GM18507 (cell line): ENCODE measurements at places on chromosomes 16 and 17.

DNA sequence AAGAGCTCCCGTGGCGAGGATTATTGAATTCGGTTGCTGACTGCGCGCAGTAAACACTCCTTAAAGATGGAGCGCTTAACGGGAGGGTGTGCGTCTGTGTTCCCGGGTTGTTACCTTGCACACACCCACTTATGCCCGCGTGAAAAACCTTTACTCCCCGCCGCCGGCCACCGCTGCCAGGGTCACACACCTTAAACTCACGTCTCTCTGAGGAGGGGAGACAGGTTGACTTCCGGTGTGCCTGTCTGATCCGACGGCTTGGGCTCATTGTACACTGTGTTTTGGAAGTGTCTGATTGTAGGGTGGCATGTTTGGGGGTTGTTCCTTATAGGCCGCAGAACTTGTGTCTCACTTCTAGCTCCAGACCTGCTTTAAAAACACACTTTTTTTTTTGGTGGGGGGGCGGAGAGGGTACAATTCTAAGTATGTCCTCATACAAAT is 66.8 kb downstream of the KPNA2 start:
- no peak for DNase-seq

DNA sequence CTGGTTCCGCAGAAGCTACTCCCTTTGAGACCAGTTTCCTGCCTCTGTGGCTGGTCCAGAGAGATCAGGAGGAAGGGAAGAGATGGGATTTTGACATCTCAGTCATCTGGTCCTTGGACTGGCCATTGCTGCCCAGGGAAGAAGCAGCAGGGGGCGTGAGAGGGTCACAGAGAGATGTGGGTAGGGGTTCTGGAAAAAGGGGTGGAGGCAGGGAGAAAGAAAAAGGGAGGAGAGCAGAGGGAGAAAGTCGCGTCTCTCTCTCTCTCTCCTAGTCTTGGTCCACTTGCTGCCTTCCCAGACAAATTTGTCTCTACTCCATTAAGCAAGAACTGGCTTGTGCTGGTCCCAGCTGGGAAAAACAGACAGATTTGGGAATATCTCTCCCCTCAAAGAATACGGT is 4.4 kb downstream of the SHBG start:
- DNase-seq = no peak

DNA sequence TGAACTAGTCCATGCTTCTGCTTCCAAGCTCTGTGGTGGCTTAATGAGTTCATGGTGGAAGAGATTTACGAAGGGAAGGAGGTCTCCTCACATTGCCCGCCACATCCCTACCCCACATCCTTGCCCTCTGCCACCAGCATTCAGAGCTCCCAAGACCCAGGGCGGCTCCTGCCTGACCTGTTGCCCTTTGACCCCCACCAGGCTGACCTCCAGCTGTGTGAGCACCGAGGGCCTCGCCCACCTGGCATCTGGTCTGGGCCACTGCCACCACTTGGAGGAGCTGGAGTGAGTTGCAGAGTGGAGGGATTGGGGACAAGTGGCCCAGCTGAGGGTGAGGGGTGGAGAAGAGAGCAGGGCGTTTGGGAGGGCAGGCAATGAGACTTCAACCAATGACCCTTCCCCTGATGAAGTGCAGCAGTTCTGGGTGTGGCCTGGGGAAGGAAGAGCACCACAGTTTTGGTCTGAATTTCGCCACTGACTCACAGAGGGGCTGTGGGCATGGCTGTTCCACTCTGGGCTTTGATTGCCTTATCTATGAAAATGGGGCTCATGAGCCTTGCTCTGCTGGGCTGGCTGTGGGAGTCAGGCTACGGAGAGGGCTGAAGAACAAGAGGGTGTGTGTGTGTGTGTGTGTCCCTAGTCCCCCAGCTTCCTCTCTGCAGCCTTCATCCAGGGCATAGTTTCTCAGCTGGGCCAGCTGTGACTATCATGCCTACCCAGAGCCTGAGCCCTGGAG is 22.6 kb upstream of the CPNE2 start:
- no peak for DNase-seq

DNA sequence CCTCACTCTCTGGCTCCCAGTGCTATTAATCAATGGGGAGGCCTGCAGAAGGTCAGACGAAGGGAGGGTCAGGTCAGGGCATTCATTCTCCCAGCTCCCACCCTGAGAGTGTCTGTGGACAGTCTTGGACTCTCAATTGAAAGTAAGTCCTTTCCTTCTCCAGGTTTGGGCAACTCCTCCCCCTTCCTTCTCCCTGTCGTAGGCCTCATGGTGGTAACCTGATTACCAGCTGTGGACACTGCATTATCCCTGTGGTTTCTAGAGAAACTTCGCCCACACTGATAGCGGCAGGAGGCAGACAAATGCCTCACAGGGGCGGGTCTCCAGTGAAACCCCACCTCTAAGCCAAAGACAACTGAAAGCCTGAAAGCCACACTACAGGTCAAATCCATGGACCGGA is 57.7 kb upstream of the SLC25A19 start:
- no peak for DNase-seq

GRCh38 chr17:66960613-66961012 is 3.9 kb upstream of the CACNG4 start:
- no peak for DNase-seq

- DNase-seq = no peak
Observed at GRCh38 chr16:10561425-10561824, 19.0 kb downstream of the EMP2 start.

GRCh38 chr16:78538919-78539318 is 439.5 kb downstream of the WWOX start:
- DNase-seq = no peak

GRCh38 chr17:6701719-6702118 is 11.4 kb downstream of the SLC13A5 start:
- no peak for DNase-seq

GRCh38 chr16:64659866-64660265 is 462.0 kb downstream of the CDH11 start:
- DNase-seq = no peak

DNA sequence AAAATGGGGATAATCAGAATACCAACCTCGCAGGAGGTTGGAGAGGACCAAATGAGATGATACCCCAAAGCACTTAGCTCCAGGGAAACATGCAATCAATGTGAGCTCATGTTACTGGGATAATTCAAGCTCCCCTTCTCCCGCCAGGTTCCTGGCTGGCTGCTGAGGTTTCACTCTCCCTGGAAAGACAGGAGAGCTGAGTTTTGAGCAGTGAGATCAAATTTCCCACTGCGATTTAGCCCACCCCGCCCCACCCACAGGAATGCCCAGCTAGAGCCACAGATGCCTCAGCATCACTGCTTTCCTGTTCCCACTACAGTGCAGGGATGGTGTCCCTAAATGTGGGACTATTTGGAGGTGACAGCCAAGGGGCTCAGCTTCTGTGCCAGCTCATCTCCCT is 56.7 kb downstream of the ZNF423 start:
- no peak for DNase-seq

DNA sequence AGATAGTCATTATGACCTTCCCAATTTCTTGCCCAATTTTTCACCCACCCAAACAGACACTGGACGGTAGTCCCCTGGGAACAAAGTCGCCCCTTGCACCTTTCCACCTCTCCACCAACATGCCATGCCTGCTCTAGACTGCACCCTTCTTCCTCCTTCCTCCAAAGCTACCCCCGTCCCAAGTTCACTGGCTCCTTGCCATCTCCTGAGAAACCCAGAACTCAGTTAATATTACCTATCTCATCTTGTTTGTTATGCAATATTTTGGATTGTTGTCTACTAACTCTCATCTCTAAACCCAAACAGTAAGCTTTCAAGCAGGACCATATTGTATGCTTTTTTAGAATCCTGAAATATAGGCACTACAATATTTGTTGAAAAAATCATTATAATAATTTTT is 63.3 kb downstream of the USP31 start:
- DNase-seq = no peak

GRCh38 chr16:66359012-66359411 is 7.5 kb upstream of the CDH5 start:
- DNase-seq = no peak

DNA sequence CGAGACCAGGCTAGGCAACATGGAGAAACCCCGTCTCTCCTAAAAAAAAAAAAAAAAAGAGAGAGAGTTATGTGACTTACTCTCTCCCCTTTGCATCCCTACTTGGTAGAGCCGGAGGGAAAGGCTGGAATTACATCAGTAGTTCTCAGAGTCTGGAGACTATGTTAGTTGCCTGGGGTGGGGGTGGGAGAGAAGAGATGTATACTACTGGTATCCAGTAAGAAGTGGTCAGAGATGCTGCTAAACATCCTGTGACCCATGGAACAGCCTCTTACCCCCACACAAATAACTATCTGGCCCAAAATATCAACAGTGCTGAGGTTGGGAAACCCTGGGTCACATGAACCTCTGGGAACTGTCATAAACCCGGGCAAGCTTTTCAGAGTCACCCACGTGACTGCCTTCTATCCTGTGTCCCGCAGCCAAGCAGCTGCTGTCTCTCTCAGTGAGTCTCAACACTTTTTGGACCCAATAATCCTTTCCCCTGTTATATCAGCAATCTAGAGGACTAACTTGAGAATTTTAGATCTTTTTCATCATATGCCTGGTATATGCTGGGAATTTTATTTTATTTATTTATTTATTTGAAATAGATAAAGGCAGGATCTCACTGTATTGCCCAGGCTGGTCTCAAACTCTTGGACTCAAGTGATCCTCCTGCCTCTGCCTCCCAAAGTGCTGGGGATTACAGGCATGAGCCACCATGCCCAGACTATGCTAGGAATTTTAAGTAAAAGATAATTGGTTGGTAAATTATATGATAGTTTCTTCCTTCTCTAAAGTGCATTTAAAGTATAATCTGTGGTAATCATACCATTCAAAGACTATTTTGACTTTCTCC is 8.7 kb downstream of the EIF1 start:
- DNase-seq = no peak

GRCh38 chr17:40582328-40582901 is 17.1 kb upstream of the CCR7 start:
- DNase-seq = no peak

GRCh38 chr16:19542138-19542821 is 13.2 kb upstream of the VPS35L start:
- DNase-seq = no peak

- no peak for DNase-seq
Observed at GRCh38 chr17:82198092-82198491, 14.6 kb downstream of the CCDC57 start.

- DNase-seq = no peak
Observed at GRCh38 chr17:35568561-35568960, 7.9 kb upstream of the SLFN14 start.

DNA sequence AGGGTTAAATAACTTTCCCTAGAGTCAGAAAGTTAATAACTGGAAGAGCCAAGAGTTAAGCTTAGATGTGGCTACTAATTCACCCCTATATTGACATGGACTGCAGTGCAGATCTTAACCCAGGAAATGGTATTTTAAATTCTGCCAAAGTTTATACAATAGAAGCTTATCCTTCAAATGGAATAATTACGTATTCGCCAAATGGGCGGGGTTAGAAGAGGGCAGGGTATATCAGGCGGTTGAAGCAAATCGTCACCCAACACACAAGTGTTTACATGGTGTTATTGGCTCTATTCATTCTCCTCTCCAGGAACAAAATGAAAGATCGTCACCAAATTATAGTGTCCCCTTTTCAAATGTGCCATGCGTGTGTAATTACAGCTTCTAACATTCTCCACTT is 182.7 kb downstream of the PRKCB start:
- DNase-seq = no peak

GRCh38 chr16:4350365-4350786 is 745 bp downstream of the PAM16 start:
- DNase-seq = no peak

DNA sequence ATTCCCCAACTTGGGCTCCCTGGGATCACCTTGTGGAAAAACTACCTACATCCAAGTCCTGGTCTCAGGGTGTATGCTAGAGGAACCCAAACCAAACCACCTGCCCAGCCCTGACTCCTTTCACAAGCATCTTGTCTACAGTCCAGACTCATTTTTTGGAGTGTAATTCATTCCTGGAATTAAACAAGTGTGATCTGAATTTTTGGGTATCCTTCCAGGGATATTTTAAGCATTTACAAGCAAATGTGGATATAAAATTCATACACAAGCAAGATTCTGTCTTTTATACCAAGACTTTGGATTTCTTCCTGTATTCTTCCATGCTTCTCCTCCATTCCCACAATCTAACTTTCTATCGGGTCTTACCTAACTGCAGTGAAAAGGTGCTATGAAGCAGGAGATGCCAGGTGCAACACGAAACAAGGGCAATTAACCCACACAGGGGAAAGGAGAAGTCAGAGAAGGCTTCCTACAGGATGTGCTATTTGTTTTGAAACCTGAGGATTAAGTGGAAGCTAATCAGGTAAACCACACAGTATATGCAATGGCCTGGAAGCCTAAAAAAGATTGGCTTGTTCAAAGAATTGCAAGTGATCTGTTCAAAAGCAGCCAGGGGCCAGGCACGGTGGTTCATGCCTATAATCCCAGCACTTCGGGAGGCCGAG is 417.2 kb upstream of the C16orf82 start:
- DNase-seq = no peak

GRCh38 chr17:37701496-37701898 is 43.4 kb downstream of the HNF1B start:
- DNase-seq = peak; percentile 44

DNA sequence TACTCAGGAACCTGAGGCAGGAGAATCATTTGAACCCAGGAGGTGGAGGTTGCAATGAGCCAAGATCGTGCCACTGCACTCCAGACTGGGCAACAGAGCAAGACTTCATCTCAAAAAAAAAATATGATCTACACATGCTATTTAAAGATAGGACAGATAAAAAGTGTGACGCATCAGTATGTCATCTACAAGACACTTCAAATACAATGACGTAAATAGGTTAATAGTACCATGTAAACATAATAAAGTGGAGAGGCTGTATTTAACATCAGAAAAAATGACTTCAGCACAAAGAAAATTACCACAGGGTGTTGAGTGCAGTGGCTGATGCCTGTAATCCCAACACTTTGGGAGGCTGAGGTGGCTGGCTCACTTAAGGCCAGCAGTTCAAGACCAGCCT is 20.2 kb downstream of the ZNF778 start:
- no peak for DNase-seq

DNA sequence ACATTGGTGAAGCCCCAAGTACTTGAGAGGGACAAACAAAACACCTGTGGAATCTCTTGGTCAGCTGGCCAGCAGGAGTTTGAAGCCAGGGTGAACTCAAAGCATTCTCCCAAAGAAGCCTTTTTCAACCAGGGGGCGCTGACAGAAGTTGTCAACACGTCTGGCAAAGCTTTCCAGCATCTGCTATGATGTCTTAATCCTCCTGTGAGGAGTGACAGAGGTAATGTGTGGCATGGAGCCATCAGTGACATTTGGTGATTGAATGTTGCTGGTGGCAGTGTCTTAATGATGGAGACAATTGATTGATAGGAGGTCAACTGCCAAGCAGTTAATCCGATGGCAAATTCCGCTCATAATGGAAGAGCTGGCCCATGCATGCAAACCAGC is 257.6 kb upstream of the HSBP1 start:
- DNase-seq = no peak

DNA sequence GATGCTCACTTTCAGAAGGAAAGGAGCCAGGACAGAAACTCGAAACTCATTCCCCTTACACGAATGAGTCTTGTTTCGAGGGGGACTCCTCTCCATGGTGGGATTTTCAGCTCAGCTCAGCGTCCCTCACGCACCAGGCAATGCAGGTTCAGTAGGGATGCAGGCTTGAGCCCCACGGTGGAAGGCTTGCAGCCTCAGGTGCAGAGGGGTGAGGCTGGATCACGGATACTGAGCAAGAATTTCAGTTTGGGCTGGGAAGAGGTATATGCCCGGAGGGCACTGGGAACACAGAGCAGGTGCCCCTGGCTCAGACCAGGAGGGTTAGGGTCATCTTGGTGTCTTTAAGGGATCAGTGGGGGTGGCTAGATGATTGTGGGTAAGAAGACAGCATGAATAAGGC is 344.9 kb upstream of the TNRC6C start:
- no peak for DNase-seq
